Body of pancreas (tissue), 4 donors: ENCODE measurements at places on chromosomes 7 and 10.
A peak's percentile ranks its signal among the peaks of the same experiment; 100 is the strongest.

DNA sequence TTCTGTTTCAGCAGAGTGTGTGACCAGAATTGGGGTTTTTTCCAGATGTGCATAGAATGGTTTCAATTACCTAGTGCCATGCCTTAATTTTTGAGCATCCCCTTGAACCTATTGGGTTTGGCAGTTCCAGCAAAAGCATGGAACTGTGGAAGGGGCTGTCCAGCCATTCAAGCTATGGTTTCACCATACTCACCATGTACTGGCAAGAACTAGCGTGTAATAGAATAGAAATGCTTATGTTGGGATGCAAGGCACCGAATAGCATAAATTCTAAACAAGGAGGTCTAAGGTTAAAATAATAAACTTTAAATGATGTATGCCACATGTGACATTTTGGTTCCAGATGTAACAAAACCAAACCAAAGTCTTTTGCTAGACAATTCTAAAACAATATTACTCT is 91.4 kb downstream of the MTERF1 start:
- no peak overlapping the region for H3K27ac ChIP-seq
- no peak overlapping the region for H3K4me3 ChIP-seq
- no peaks in the 10 kb centered on the region for H3K36me3 ChIP-seq

- H3K36me3 ChIP-seq, result no peaks in the 10 kb centered on the region
- no peaks in the 10 kb centered on the region for H3K4me1 ChIP-seq
- H3K27ac ChIP-seq, result no peak overlapping the region
- H3K4me3 ChIP-seq, result no peak overlapping the region
Observed at GRCh38 chr7:82405301-82405700, 38.3 kb downstream of the CACNA2D1 start.

- H3K4me1 ChIP-seq, result peaks cover 13% of the 10 kb centered on the region
- H3K4me3 ChIP-seq, result peak overlapping the region; percentile 35
Observed at GRCh38 chr10:91410638-91411371, 661 bp downstream of the HECTD2 start.

DNA sequence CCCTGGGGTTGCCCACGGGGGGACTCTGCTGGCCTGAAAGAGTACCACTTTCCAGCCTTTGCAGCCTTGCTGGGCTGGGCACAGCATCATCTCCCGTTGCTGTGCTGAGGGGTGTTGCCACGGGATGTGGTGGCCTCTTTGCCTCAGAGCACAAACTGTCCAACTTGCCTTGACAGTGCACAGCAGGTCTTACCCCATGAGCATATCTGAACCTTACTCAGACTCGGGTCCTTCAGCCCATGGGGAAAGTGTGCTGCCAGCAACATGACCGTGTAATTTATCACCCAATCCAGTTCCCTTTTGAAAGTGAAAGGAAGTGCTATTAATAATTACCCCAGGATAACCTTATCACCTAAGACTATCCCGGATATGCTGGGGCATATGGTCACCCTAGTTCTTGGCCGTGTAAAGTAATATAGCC is 46.8 kb downstream of the TBXAS1 start:
- H3K27me3 ChIP-seq, result no peaks in the 10 kb centered on the region
- peak overlapping the region; percentile 27 for H3K27ac ChIP-seq
- DNase-seq, result peak; percentile 64
- no peaks in the 10 kb centered on the region for H3K36me3 ChIP-seq

DNA sequence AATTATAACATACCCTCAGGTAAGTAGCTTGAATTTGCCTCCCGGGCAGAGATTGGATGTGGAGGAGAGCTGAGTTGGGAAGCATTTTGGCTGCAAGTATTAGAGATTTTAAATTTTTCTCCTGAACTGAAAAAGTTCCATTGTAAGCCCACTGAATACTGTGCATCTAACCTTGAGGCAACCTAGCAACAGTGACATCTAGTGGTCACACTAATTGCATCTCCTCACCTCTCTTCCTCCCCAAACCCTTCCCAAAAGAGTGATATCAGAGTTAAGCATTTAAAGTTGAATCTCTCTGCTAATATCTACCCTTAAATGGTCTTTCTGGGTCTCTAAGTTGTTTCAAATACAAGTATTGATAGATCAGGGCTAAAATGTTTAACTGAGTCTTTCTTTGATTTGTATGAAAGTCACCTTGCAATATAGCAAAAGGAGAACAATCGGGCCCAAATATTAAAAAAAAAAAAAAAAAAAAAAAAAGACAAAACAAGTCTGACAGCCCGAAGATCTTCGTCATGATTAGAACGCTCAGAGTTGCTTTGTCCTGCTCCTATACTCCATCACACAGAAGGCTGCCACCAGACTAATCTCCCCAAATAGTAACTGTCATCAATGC is 40.4 kb upstream of the DLX5 start:
- no peak overlapping the region for H3K27ac ChIP-seq
- DNase-seq, result peak; percentile 13
- no peak overlapping the region for H3K4me3 ChIP-seq
- no peaks in the 10 kb centered on the region for H3K27me3 ChIP-seq

DNA sequence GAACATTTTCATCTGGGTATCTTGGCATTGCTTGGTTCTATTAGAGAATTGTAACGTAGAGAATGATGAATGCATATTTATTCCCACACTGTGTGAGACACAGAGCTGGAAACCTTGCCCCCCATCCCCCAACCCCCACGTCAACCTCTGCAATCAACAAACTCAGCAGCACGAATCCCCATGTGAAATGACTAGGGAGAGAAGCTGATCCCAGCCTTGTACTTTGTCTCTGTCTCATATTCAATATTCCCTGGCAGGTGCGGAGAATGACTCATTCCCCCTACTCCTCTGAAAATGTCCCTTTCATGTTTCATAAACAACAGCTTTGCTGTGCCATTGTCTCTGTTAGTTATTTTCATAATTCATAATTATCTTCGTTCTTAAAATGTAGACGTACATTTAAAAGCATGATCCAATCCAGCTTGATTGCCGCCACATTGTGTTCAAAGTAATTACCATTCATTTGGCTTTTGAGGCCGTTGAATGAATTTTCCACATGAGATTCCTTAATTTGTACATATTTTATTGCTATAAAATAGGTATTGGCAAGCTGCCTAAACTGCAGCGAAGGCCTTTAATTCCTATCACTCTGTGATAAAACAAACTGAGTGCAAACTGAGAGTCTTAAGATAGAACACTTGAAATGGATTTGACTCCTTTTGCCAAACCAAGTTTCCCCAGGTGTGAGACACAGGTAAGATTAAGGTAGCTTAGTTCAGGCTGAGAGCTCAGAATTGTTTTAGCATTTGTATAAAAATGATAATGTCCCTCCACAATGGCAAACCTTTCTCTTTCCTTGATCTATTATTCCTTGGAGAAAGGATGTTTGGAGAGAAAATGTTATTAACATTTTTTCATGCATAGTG is 920.2 kb downstream of the TYW1 start:
- no peak for DNase-seq
- H3K27ac ChIP-seq, result no peak overlapping the region

- no peak for DNase-seq
- H3K36me3 ChIP-seq, result no peaks in the 10 kb centered on the region
- no peak overlapping the region for H3K4me3 ChIP-seq
- H3K27ac ChIP-seq, result no peak overlapping the region
- H3K4me1 ChIP-seq, result no peaks in the 10 kb centered on the region
Observed at GRCh38 chr7:118855290-118855689, 630.8 kb downstream of the ANKRD7 start.

GRCh38 chr7:1413936-1414639 is 45.2 kb downstream of the MICALL2 start:
- H3K4me3 ChIP-seq, result no peak overlapping the region
- H3K4me1 ChIP-seq, result peaks cover 10% of the 10 kb centered on the region
- no peaks in the 10 kb centered on the region for H3K36me3 ChIP-seq
- H3K27ac ChIP-seq, result no peak overlapping the region

DNA sequence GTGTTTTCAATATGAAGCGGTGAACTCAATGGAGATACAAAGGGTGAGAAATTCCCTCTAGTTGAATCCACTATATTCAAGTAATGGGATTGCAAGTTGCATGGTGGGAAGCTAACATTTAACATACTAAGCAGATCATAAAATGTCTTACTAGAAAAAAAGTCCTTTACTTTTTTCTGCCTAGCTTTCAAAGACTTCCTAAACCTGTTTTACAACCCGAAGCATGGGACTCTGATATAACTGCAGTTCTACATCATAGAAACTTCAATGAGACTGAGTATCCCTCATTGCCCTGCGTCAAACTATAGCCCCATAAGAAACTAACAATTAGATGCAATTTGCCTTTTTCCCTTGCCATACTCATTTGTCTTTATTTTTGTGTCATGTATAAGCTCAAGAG is 179.9 kb downstream of the RTKN2 start:
- H3K36me3 ChIP-seq, result no peaks in the 10 kb centered on the region
- no peak for DNase-seq
- H3K27me3 ChIP-seq, result no peaks in the 10 kb centered on the region
- no peak overlapping the region for H3K4me3 ChIP-seq
- no peak overlapping the region for H3K27ac ChIP-seq

DNA sequence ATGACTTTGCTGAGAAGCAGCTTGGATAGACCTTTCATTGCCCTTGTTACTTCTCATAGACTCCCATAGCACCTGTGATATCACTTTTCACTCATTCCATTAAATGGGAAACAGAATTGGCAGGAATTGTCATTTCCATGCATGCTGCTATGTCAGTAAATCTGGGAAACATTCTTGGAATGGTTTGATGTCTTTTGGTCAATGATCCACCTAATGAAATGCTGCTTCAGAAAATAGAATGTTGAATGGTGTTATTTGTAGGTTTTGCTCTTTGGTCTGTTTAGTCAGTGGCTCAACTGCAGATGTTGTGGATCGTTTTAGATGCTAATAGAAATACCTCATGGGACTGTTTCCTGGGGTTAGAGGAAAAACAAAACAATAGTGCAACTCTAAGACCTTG is 127.8 kb downstream of the PLPP4 start:
- H3K27me3 ChIP-seq, result no peaks in the 10 kb centered on the region
- no peaks in the 10 kb centered on the region for H3K36me3 ChIP-seq
- H3K4me1 ChIP-seq, result no peaks in the 10 kb centered on the region
- no peak overlapping the region for H3K4me3 ChIP-seq
- no peak for DNase-seq

GRCh38 chr7:133755901-133756300 is 371.2 kb upstream of the LRGUK start:
- no peaks in the 10 kb centered on the region for H3K4me1 ChIP-seq
- no peak for DNase-seq
- no peak overlapping the region for H3K4me3 ChIP-seq
- H3K27ac ChIP-seq, result no peak overlapping the region
